ENCODE measurements at places on chromosomes 12 and 14. TPM values are rescaled to one million over a fixed set of nuclear protein-coding genes. Genes with fewer than 3 reads are reported as not detected.

SCAF11 gene
- 128 TPM for total RNA-seq

GRCh38 chr12:125996443-125996842, 931.2 kb downstream of the AACS start:
- DNase-seq, result no peak

- DNase-seq, result no peak
Measured at GRCh38 chr12:82968631-82969367, 282.1 kb downstream of the TMTC2 start.

RPGRIP1 gene
- not detected for total RNA-seq

GRCh38 chr14:30559638-30560091, 707 bp downstream of the G2E3 start:
- DNase-seq, result no peak

DNA sequence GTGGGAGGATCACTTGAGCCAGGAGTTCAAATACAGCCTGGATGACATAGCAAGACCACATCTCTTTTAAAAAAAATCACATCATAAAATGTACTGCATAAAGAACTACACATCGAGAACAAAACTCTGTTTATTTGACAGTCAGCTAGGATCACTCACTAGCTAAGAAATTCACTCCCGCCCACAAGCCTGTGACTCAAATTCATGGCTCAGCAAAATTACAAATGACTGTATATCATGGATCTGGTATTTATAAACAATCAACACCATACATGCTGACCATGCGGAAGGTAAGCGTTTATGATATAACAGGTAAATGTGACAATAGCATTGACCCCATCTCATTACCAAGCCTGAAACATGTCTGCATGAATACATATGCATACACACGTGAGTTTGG, 206.5 kb downstream of the EFCAB11 start:
- no peak for DNase-seq

GRCh38 chr12:59499774-59500173, 96.1 kb upstream of the SLC16A7 start:
- DNase-seq, result no peak

Measured in activated T-helper 2 cell treated with anti-CD3 and anti-CD28 coated beads, Interferon-gamma antibody, Interleukin-2, Interleukin-4, amounts not matched to agents 10 μg/mL and 5 μg/mL and 100 μg/mL, durations not matched to agents 14 hours and 24 hours and 36 hours (primary cell).